ENCODE measurements at places on chromosomes 7 and 10.

GRCh38 chr7:36236073-36236472 lies 83.0 kb downstream of the EEPD1 start:
- DNase-seq = no peak

GRCh38 chr10:69101451-69102095 lies 13.7 kb downstream of the SRGN start:
- DNase-seq = no peak

DNA sequence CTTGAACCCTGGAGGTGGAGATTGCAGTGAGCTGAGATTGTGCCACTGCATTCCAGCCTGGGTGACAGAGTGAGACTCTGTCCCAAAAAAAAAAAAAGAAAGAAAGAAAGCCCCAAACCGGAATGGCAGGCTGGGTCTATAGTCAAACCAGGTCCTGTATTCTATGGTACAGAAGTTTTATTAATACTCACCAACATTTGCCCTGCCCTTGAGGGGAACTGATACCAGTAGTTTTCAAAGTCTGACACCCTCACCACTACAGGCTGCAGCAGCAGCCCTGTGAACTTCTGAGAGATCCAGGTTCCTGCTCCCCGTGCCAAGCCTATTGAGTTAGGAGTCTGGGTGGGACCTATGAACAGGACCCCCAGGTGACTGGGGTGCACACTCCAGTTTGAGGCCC lies 80.6 kb downstream of the RGS10 start:
- no peak for DNase-seq

- no peak for DNase-seq
Observed at GRCh38 chr7:101984133-101984879, 166.9 kb downstream of the CUX1 start.

DNA sequence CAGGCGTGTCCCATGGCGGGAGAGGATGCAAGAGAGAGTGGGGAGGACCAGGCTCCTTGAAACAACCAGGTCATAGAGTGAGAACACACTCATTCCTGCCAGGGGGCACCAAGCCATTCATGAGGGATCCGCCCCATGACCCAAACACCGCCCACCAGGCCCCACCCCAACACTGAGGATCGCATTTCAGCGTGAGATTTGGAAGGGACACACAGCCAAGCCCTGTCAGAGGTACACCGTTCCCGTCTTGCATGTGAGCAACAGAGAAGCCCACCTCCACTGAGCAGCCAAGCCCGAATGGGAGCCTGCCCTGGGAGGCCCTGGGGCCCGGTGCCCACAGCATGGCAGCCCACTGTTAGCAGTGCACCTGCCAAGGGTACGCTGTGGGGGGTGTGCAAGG lies 7.9 kb upstream of the ARPC1B start:
- no peak for DNase-seq

GRCh38 chr10:13769946-13770345 lies 183.2 kb downstream of the PRPF18 start:
- peak; percentile 11 for DNase-seq

DNA sequence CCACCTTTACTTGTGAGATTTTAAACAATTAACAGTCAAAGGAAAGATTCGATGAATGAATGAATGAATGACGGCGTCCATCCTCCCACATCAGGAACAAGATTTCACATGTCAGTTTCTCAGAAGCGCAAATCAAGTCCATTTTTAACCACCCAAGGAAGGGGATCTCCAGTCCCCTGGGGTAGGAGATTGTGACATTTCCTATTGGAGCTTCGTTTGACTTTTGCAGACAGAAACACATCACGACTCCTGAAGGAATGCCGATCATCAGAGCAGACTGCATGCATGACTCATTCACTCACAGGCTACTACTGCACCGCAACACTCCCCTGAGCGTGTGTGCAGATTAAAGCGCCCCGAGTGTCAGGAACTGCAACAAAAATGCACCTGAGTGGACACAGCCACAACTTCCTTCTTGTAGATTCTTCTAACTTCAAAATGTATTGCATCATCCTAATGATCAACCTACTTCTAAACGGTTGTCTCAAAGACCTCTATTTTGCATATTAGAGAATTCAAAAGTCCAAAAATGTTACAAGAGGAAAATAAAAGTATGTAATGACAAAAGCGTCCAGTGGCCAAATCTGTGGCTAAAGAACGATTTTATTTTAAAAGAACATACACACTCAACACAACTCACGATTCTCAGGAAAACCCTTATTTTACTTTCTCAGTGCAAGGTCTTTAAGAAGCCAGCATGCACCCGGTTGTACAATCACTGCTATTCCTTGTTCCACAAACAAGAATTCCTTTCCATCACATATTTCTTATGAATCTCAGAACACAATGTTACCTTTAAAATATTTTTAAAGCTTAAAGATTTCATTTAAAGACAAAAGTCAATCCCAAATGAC lies 172.6 kb downstream of the FAM107B start:
- peak; percentile 77 for DNase-seq

GRCh38 chr7:4934419-4935025 lies 24.5 kb downstream of the MMD2 start:
- no peak for DNase-seq

GRCh38 chr10:77430530-77430929 lies 207.1 kb downstream of the KCNMA1 start:
- no peak for DNase-seq

DNA sequence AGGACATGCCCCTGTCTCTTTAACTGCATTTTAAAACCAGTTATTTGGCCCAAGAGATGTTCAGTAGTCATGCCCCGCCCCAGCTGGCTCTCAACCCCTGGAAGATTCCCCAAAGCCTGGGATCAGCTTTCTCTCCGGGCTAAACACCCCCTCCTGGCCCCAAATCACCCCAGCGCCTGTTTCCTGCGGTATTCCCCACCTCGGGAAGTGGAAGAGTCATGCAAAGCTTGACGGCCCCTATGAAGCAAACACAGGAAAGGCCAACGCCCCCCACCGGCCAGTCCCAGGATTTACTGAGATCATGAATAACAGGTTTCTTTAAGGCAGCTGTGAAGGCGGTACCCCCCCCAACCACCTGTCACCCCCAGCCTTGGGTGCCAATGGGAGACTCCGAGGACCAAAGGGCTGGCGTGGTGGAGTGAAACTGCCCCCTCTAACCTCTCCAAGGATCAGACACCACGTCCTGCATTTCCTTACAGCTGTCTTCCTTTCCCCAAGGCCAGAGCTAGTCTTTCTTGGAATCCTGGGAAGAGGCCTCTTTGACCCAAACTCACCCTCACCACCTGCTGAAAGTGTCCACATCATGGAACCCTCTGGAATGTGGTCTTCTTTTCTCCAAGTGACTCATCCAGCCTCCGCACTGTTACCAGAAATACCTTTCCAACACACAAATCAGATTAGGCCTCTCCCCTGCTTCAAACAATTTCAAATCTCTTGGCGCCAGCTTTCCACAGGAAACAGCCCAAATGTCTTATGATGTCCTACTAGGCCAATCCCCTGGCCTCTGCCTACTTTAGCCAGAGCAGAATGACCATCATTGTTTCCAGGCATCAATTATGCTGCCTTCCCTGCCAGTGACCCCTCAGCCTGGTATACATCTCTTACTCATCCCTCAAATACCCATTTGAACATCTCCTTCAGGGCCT lies 301.5 kb downstream of the ZEB1 start:
- no peak for DNase-seq

- DNase-seq = no peak
Observed at GRCh38 chr7:129607471-129608120, 3.9 kb upstream of the NRF1 start.

DNA sequence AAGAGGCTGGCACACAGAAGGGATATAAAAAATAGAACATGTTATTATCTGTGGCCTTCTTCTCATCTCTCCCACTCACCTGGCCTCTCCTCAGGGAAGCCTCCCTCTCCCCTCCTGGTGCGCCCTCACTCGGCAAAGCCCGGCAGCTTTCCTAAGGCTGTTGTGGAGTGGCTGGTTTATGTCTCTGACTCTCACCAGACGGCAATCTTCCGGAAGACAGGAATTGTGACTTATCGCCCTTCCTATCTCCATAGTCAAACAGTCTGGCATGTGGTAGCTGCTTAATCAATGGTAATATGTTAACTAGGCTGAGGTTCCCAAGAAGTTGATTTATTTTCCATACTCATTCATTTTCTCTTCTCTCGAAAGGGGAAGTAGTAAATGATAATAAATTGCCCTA lies 78.7 kb downstream of the ATXN7L1 start:
- no peak for DNase-seq

DNA sequence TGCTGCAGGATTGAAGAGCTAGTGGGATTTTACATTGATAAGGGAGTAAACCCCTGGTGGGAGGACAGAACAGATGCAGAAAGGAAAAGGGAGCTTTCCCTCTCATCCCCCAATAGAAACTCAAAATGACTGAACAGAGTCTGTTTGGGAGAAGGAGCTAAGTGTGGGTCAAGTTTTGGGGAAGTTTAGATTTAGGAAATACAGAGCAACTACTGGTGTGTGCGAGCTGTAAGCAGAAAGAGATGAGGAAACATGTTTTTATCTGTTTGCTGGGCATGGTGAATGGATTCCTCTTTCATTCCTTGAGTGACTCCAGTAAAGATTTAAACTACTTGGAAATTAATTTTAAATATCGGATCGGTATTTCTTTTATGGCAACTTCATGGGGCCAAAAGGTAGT lies 132.7 kb downstream of the AOAH start:
- DNase-seq = no peak

- DNase-seq = no peak
Observed at GRCh38 chr10:36073796-36074345, 431.8 kb upstream of the FZD8 start.

DNA sequence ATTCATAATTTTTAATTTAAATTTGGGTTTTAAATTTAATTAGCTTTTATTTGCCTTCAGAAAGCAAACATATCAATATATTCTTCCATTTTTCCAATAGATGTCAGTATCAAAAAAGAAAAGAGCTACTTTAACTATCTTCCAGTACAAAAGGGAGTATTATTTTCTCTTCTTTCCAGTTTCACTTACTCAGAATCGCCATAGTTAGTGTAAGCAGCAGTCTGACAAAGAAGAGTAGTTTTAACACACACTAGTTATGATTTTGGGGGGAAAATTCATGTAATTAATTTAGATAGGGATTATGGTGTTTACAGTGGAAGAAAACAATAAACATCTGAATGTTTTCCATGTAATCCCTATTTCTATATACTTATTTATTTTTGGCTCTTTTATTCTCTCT lies 272.6 kb upstream of the DGKB start:
- DNase-seq = no peak

DNA sequence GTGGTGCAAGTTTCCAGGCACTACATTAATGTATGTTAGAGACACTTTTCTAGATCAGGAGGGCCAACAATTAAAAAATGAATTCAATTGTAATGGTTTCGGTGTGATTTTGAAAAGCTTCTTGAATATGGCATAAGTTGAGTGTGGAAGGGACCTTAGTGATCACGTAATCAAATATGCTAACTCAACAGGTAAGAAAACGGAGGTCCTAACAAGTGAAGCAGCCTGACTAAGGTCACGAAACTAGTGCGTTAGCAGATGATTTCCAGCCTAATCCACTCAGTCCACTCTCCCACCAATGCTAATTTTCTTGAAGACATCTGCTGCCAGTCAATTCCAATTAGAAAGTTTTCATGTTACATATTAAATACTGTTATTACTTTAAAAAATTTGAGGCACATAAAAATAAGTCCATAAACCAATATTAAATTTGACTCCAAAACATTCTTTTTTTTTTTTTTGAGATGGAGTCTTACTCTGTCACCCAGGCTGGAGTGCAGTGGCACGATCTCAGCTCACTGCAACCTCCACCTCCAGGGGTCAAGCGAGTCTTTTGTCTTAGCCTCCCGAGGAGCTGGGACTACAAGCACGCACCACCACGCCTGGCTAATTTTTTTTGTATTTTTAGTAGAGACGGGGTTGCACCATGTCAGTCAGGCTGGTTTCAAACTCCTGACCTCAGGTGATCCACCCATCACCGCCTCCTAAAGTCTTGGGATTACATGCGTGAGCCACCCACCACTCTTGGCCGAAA lies 2.3 kb upstream of the RSBN1L start:
- no peak for DNase-seq

GRCh38 chr10:662223-662605 lies 27.3 kb downstream of the DIP2C start:
- no peak for DNase-seq

- no peak for DNase-seq
Observed at GRCh38 chr7:89772276-89772675, 382.0 kb upstream of the STEAP1 start.

- DNase-seq = no peak
Observed at GRCh38 chr10:111261081-111261615, 184.3 kb downstream of the ADRA2A start.

DNA sequence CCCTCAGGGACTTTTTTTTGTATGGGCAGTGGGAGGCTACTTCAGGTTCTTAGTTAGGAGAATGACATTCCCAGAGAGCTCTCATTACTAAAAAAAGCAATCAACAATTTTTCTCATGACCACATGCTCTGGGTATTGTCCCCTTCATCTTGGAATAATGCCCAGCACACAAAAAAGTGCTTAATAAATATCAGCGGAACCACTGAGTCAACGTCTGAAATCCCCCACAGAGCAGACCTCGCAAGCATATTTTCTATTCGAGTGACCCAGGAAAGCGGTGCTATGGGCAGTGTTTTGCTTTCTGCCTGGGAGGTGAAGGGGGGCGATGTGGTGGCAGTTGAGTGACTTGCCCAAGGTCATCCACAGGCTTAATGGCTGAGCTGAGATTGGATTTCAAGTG lies 493.4 kb upstream of the ZMIZ1 start:
- DNase-seq = no peak

DNA sequence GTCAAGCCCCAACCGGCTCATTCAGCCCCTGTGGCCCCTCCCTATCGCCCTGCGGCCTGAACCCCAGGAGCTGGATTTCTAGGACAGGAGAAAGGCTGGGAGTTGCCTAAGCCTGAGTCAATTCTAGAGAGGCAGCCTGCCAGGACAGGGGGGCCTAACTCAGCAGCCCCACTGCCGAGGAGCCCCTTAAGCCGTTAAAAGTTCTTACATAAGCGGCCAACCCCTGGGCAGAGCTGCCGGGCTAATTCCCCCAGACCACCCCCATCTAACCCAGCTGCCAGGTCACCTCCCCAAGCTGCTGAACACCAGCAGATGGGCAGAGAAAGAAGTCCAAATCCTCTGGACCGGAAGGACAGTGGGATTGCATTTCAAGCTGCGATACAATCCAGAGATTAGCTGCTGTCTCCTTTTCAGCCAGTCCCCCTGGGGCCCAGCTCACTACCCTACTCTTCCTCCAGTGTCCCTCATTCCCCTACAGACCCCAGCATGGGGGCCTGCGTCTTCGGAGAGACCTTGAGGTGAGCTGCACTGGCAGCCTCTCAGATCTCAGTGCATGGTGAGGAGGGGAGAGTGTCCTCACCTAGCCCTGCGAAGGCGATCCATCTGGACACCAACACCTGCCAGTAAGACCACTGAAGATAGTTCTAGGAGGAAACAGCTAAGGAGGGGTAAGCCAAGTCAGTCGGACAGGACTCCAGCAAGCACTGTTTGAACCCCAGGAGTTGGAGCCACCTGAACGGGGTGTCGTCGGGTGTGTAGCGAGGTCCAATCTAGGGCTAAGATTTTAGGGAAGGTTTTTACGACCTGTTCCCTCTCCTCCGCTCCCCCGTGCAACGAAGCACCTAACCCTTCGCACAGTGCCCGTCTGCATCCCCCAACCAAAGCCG lies 830 bp downstream of the IMPDH1 start:
- DNase-seq = no peak

GRCh38 chr7:13904689-13905088 lies 84.8 kb downstream of the ETV1 start:
- no peak for DNase-seq

- no peak for DNase-seq
Observed at GRCh38 chr7:107989618-107990373, 13.2 kb downstream of the LAMB1 start.

Measured in activated CD8-positive, alpha-beta memory T cell treated with anti-CD3 and anti-CD28 coated beads for 24 hours (primary cell).